NCI-H1694 (cell line): ENCODE measurements at places on chromosomes 11 and 22.

DNA sequence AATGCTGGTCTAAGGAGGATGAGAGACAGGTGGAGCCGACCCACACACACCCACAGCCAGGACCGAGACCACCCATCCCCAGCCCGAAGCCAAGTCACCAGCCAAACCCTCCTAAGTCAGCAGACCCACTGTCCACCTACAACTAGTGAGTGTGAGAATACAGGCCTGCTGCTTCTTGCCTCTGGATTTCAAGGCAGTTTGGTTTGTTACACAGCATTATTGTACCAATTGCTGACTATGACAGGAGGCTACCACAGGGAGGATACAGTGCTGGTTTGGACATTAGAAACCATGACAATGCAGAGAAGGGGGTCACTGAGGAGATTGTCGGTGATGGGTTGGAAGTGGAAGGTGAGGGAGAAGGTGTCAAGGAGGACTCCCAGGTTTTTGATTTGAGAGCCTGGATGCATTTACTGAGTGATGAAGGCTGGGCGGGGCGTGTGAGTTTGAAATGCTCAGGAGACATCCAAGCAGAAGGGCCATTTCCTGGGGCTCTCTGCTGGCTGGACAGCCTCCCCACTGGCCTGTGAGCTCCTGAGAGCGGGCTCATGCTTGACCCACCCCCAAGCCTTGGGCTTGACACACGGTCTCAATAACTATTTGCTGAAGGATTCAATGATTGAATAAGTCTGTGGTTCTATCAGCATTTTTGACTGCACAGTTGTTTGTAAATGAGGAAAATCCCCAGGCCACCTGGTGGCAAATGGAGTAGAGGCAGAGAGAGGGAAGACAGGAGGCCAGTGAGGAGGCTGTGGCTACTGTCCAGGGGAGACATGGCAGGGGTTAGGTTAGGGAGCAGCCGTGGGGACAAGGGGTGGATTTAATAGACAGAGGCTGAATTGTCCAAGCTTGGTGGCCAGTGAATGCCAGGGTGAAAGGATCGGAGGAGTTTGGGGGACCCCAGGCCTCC is 9.4 kb upstream of the SSTR3 start:
- no peak for DNase-seq

- no peak for DNase-seq
Observed at GRCh38 chr11:117673602-117674001, 123.4 kb downstream of the DSCAML1 start.

DNA sequence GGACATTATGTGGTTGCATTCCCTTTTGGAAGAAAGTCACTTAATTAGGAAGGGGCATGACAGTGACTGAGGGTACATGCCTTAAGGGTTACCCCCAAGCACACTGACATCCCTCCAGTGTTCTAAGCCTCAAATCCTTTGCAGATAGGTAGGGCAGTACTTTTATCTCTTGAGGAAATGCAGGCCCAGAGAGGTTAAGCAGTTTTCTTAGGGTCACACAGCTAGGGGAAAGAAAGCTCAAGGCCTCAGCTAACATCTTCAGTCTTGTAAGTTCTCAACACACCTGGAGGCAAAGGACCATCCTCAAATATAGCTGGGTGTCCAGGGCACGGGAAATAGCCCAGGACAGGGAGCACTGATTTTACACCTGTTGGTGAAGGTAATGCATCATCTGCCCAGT is 31.6 kb downstream of the KIAA1671 start:
- DNase-seq, result no peak

- no peak for DNase-seq
Observed at GRCh38 chr11:612201-612960, 3.4 kb downstream of the IRF7 start.

DNA sequence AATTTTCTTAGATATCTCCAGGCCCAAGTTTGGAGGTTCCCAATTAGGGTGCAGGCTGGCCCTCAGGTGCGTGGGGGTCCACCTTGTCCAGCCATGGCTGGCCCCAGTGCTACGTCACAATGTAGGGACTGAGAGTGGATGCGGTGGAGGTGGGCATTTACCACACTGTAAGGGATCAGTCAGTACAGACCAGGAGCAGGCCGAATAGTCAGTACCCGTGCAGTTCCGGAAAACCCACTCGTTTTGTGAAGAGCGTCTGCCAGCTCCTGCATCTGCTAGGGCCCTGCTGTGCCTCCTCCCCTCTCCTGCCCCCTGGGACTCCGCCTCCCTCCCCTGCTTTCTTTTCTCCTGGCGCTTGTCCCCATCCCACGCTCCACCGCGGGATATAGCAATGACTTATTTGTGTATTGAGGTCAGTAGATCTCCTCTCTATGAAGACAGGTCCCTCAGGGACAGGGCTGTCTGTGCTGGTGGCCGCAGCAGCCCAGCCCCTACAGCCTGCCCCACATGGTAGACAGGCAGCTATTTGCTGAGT is 50.4 kb upstream of the SEPTIN5 start:
- peak; percentile 62 for DNase-seq

DNA sequence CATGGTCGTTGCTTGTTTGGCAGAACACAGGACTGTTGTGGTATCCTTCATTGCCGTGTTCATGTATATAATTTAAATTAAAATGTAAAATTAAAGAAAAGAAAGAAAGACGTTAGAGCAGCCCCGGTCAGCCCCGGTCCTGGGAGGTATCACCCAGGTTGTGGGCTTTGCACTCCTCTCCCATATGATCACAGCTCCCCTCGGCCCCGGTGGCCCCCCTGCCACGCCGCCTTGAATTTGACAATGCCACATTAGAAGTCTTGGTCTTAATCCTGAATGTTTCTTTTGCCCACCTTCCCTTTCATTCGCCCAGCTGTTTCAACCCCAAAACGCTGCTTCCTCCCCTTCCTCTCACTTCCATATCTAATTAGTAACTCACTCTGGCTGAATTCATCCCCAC is 11.4 kb downstream of the APOBEC3A start:
- DNase-seq, result no peak

GRCh38 chr22:22834783-22835182 is 52.8 kb upstream of the IGLL5 start:
- no peak for DNase-seq

- no peak for DNase-seq
Observed at GRCh38 chr11:129644326-129644725, 171.3 kb upstream of the TMEM45B start.

- no peak for DNase-seq
Observed at GRCh38 chr11:132636523-132636922, 895.8 kb downstream of the OPCML start.

DNA sequence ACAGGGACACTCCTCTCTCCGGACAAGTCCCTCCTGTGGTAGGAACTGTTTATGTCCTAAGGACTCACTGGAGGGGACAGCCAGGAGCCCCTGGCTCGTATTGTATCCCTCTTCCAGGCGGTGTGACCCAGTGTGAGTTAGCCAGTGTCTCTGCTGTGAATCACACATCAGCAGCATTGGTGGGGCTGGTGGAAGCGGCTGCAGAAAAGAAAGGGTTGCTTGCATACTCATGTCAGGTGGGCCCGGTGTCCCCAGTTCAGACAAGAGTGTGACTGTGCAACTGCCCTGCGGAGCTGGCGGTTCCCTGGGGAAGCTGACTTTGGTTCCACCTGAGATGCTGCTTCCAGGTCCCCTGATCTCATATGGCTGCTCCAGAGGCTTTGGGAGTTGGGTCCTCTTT is 99.4 kb downstream of the ZBTB16 start:
- no peak for DNase-seq

DNA sequence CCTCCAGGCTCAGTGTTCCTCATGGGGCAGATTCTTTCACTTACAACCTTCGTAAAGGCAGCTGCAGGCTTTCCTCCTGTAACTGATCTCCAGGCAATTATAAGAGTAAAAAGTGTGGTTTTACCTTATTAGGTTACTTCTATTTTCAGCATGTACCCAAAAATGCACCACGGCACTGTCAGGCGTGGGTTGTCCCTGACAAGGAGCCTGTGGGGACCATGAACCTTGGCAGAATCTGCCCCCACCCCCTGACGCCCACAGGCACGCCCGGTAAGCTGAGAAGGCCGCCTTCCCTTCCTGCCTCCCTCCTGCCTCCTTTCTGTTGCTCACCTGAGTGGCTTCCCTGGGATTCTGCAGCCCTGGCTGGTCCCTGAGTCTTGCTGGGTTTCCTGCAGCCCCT is 1383.3 kb downstream of the TBC1D22A start:
- DNase-seq, result no peak

DNA sequence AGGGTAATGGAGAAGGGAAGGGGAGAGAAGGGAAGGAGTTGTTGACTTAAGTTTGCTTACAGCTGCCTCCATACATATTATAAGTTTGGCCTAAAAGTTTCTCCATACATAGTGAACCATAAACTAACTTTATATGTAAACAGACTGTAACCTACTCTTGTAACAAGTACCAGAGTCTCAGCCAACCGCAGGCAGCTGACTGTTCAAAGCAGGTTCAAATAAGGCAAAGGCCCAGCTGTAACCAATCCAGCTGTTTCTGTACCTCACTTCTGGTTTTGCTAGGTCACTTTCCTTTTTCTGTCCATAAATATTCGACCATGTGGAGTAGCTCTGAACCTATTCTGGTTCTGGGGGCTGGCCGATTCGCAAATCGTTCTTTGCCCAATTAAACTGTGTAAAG is 591.2 kb downstream of the INSC start:
- no peak for DNase-seq

DNA sequence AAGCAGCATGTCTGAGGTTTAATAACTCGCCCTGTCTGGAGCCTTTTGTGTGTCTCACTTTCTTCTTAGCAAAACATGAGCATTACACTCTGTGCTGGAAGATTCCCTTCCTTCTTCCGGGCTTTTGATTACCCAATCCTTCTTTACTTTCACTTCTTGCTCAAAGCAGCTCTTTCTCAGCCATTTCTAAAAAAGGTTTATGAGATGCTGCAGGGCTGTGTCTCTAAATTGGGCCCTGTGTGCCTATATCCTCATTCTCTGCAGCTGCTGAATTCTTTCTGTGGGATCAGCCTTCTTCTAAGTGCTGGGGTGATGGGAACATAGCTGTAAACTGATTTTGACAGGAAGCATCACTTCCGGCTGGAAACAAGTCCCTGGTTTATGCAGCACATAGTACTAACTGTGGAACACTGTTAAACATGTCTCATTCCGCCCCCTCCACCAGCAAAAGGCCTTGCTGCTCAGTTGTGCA is 71.8 kb downstream of the PIWIL4 start:
- no peak for DNase-seq

DNA sequence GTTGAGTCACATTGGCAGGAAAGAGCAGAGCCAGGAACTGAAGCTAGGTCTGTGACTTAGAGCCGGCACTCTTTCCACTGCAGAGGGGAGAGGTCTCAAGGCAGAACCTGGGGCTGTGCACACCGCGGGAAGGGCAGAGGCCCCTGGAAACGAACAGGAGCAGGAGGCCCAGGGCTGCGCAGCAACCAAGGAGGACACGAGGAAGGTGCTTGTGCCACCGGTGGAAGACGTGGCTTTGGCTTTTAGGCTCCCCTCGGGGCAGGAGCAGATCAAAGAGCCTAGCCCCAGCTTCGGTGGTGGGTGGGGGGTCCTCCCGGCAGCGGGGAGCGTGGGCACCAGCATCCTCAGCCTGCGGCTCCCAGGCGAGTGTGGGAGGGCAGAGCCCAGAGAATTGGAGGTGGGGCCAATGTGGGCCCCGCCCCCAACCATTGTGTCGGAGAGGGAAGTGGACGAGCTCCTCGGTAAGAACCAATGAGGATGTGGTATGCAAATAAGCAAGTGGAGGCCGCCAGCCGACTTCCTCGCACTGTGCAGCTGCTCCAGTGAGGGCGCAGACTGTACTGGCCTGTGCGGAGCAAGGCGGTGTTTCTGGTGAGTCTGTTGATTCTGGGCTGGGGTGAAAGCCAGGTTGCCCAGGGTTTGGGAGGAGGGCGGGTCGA is at the start of gene CCDC116:
TSS of gene CCDC116 (plus strand) at position 524 of the 659 bp plus-strand sequence. CDS start 422 bp downstream, outside the sequence.
- no peak for DNase-seq

GRCh38 chr11:103109818-103110388 is 677 bp downstream of the DYNC2H1 start:
- no peak for DNase-seq

DNA sequence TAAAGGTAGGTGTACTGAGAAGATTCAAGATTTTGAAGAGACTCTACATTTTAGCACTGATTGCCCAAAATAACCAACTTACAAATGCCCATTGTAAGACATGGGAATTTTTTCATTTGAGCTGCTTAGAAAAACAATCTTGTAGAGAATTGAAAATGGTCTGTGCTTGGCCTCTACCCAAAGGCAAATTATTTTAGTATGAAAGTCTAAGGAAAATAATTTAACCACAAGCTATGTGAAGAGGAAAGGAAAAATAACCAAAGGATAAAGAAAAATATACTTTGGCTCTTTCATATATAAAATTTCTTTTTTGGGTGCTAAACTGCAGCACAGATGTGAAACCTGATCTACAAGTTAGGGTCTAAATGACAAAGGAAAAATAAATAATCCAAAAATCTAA is 54.9 kb downstream of the ME3 start:
- no peak for DNase-seq
